KG1 (cell line): ENCODE measurements at places on chromosomes 2 and 18.

DNA sequence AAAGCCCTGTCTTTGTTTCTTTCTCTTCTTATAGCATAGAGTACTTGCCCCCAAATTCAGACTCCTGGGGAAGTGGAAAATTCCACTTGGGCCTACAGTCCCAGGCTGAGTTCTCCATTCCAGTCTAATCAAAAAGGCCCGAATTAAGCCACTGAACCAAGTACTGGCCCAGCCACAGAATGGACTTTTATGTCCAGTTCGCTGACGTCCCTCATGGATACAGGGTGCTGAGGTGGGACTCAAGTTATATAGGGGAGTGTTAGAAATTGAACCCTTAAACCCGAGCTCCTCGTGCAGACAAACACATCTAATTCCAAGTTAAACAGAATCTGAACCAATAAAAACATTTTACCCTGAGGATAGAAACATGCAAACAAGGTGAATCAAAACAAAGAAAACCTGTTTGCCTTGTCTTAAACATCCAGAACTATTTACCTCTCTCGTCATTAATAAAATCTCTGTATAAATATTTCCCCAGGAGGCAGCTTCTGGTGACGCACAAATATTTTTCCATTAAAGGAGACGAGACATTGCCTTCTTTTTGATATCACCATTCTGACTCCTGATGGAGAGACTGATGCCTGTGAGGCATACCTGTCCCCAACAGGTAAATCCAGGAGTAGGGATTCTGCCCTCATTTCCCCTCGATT, 136.8 kb upstream of the ARL4C start:
- no peak for DNase-seq

DNA sequence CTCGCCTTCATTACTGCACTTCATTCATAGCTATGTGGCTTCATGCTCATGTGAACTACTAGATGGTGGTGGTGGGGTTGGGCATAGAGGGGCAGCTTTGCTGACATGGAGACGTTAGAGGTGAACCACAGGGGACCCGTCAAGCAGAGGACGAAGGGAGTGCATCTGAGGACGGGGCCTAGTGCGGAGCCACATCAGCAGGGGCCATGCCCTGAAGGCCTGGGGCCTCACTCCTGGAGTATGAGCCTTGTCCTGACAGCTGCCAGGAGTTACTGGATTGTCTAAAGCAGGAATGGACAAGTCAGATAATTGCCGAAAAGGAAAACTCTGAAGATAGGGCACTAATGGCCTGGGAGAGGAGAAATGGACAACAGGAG, 36.4 kb downstream of the KCNF1 start:
- DNase-seq = no peak

- no peak for DNase-seq
These were observed 94.5 kb downstream of the SH3RF3 start for GRCh38 chr2:109223490-109223889.

DNA sequence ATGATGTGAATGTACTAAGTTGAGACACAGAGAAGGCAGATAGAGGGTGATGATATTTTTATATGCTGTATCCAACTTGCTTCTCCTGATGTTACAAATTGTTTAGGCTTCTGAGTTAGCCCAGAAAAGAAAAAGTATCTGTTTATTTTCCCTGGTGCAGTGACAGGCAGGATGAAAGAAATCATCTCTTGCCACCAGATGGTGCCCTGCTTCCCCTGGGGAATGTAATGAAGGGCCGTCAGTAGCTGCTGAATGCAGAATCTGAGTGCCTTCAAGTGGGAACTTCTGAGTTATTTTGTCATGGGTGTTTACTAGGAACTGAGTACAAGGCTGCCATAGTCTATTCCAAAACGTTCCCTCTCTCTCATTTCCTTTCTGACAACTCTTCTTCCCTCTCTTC, 525.6 kb downstream of the MBD2 start:
- DNase-seq = no peak

DNA sequence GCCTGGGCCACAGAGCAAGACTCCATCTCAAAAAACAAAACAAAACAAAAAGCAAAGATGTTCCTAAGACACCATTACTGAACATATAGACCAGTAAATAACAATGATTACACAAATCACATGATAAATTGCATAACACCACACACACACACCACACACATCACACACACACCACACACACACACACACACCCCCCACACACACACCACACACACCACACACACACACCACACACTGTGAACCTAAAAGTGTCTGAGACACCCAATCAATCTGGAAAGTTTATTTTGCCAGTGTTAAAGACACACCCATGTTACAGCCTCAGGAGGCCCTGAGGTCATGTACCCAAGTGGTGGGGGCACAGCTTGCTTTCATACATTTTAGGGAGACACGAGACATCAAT, 62.6 kb upstream of the ASAP2 start:
- DNase-seq = no peak

GRCh38 chr2:112021781-112022231, 33.3 kb upstream of the TMEM87B start:
- DNase-seq = no peak

DNA sequence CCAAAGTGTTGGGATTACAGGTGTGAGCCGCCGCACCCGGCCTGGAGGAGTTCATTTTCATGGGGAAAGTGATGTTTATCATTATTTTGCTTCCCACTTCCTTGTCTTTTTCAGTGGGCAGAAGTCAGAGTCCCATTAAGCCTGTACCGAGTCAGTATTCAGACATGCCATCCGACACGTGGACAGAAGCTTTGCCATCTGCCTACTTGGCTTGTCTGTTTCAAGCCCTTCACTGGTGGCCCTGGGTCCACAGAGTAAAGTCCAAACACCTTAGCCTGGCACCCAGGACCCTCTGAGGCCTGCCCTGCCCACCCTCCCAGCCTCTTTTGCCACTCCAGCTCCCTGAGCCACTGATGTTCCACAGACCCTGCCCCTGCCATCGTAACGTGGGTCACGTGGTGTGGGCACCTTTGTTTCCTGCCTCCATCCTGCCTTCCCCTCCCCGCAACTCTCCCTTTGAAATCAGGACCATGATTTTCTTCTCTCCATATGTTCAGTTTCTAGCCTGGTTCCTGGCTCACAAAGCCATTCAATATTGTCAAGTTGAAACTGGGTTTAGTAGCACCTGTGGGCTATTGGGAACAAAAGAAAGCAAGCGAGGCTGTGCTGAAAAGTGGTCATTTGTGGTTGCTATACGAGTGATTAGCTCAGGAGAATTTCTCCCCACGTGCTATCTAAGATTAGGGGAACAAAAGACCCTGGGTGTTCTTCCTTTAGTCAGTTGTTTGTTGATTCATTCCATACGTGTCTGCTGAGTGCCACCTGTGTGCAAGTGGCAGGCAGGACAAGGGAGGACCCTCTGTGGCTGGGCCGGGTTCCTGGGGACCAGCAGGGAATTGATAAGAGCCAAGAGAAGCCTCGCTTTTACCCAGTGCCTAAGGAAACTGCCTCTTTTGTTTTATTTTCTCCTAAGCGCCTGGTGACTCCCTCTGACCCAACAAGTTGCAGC, 5.1 kb upstream of the ODC1 start:
- no peak for DNase-seq

- DNase-seq = no peak
These were observed 312.7 kb upstream of the CYRIA start for GRCh38 chr2:16978301-16978700.

GRCh38 chr18:47758000-47758399, 172.5 kb downstream of the SMAD2 start:
- no peak for DNase-seq

GRCh38 chr2:86087936-86088850, 17.5 kb downstream of the POLR1A start:
- DNase-seq = no peak

- no peak for DNase-seq
These were observed 726.4 kb upstream of the CDH2 start for GRCh38 chr18:28903306-28903705.

- DNase-seq = no peak
These were observed 287.1 kb upstream of the ID2 start for GRCh38 chr2:8394569-8395359.

DNA sequence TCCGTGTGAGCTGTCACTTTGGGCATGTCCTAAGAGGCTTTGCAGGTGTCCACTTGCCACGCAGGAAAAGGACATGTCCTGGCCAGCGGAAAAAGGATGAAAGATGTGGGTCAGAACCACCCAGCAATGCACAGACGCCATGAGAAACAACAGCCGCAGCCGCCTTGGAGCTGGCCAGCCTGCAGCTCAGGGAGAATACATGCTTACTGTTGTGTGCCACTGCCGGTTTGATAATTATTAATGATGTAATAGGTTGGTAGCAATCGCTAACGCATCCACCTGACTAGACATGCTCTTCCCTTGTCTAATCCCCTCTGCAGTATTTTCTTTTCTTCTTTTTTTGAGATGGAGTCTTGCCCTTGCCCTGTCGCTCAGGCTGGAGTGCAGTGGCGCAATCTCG, 221.7 kb downstream of the HAUS1 start:
- DNase-seq = no peak

- DNase-seq = no peak
These were observed 477.7 kb upstream of the HS6ST1 start for GRCh38 chr2:128796321-128796720.

DNA sequence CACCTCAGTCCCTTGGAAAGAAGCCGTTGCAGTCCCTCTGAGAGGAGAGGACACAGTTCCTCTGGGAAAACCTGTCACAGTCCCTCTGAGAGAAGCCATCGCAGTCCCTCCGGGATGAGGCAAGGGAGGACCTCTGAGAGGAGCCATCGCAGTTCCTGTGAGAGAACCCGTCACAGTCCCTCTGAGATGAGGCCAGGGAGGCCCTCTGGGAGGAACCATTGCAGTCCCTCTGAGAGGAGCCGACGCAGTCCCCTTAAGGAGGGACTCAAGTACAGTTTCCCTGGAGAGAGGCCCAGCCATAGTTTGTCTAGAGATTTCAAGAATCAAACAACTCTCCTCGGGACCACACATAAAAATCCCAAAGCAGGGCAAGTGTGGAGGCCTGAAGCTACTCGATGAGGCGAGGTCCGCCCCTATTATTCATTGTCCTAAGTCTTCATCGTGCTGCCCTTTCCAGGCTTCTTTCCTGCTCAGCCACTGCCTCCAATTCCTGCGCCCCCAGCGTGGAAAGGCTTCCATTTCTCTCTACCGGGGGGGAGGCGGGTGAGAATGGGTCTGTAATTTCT, 630 bp upstream of the ZNF512 start:
- DNase-seq = no peak

DNA sequence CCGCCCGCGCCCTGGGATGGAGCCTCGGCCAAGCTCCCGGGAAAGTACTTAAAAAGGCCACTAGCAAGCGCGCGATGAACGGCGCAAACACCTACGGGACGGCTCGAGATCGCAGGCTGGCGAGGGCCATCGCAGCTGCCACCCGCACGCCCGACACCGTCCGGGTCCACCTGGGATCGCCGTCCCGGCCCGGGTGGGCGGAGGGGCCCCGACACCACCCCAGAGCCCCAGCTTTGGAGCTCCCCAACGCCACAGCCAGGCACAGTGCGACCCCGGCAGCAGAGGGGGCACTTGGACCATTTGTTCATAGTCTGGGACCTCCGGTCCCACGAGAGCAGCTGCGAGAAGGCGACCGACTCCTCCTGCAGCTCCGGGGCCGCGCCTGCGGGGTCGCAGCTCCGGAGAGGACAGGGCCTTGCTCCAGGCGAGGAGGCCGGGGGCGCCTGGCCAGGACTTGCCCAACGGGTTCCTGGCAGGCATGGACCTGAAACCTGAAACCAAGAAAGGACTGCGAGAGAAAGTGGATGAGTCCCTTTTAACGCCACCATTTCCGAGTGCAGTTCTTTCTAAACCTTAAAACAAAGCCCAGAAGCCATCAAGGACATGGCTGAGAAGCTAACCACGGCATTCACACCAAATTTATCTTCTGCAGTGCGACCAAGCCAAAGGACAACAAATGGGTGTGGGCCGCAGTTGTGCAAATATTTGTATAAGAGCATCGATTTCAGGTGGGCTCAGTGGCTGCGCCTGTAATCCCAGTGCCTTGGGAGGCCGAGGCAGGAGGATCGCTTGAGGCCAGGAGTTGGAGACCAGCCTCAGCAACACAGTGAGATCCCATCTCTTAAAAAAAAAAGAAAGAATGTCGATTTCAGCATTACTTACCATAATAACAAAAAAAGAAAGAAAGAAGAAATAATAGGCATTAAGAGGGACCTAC, 54.0 kb upstream of the IMP4 start:
- no peak for DNase-seq

DNA sequence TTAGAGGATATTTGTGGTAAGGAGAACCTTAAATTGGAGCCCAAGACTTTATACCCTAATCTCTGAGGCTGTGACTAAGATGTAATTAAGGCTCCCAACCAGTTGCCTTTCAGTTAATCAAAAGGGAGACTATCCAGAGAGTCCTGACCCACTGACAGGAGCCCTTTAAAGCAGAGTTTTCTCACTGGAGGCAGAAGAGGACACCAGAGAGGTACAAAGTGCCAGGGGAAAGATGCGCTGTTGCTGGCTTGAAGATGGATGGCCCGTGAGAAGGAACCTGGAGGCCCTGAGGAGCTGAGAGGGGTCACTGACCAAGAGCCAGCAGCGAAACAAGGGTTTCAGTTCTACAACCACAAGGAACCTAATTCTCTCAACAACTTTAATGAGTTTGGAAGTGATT, 137.3 kb downstream of the TMEM131 start:
- no peak for DNase-seq

DNA sequence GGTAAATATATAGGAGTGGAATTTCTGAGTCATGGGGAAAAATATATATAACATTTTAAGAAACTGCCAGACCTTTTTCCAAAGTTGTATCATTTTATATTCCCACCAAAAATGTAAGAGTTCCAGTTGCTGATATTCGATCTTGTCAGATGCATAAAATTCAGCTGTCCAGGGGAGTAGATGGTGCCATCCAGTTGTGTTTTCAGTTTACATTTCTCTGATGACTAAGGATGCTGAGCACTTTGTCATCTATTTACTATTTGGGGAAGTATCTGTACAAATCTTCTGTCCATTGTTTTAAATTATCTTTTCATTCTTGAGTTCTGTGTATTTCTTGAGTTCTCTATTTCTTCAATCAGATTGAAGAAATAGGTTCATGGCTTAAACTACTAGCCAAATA, 126.1 kb downstream of the RTN4 start:
- DNase-seq = no peak

DNA sequence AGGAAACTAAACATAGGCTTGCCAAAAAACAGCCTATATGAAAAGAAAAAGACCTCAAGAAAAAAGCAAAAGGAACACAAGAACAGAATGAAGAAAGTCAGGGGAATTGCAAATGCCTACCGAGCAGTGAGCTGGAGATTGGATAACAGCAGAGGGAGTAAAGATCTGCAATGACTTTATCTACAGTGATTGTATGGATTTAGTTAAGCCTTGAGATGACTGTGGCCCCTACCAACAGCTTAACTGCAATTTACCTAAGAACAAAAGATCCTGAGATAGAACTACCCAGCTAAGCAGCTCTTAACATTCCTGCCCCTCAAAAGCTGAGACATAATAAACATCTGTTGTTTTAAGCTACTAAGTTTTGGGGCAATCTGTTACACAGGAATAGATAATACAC, 20.5 kb downstream of the LNPK start:
- DNase-seq = no peak

- no peak for DNase-seq
These were observed 39.6 kb downstream of the PAX8 start for GRCh38 chr2:113238871-113239839.
